Motor neuron (in vitro differentiated cells): ENCODE measurements at places on chromosomes 4 and X. TPM values are rescaled to one million over a fixed set of nuclear protein-coding genes. Genes with fewer than 3 reads are reported as not detected.

The SYTL5 gene
- 0.14 and 0.26 TPM in 2 replicates for total RNA-seq

The TRPC5OS gene
- total RNA-seq = 0.14 TPM in 1 of 2 replicates, not detected in the other

The GPC4 gene
- 1.7 and 2.0 TPM in 2 replicates for total RNA-seq

DNA sequence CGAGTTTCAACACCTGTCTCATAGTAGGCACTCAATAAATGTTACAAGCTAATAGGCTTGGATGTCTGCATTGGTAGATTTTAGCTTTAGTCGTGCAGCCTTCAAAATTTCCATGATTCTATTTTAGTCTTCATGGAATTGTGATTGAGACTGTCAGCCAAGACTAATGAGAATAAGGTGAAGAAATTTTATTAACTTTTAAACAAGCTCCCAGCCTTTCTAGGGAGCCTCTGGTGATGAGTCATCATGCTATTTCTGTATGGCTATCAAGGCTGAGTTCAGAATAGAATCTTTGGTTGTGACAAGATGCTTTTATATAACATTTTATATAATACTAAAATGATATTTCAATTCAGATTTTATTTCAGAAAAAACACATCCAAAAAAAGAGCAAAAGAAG, 685.8 kb downstream of the GABRG1 start:
- ATAC-seq = no peak

- ATAC-seq = no peak
Measured at GRCh38 chrX:154090731-154091130, 6.8 kb downstream of the MECP2 start.

DNA sequence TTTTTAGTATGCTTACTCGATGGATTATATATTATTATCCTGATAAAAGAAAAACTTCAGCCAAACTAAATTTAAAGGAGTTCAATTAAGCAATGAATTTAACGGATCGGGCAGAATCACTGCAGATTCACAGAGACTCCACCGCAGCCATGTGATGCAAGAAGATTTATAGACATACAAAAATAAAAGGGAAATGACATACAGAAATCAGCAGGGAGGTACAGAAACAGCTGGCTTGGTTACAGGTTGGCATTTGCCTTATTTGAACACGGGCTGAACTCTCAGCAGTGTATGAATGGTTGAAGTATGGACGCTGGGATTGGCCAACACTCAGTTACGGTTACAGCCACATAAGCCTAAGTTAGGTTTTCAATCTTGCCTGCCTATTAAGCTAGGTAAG, 35.4 kb upstream of the DHRSX start:
- no peak for ATAC-seq

- no peak for ATAC-seq
Measured at GRCh38 chr4:134666640-134667039, 465.1 kb upstream of the PABPC4L start.

GRCh38 chrX:103688946-103689345, 2.4 kb upstream of the MORF4L2 start:
- ATAC-seq = no peak

- ATAC-seq = no peak
Measured at GRCh38 chr4:183200453-183200852, 101.4 kb downstream of the WWC2 start.
